ENCODE measurements at places on chromosomes 3 and 15.

DNA sequence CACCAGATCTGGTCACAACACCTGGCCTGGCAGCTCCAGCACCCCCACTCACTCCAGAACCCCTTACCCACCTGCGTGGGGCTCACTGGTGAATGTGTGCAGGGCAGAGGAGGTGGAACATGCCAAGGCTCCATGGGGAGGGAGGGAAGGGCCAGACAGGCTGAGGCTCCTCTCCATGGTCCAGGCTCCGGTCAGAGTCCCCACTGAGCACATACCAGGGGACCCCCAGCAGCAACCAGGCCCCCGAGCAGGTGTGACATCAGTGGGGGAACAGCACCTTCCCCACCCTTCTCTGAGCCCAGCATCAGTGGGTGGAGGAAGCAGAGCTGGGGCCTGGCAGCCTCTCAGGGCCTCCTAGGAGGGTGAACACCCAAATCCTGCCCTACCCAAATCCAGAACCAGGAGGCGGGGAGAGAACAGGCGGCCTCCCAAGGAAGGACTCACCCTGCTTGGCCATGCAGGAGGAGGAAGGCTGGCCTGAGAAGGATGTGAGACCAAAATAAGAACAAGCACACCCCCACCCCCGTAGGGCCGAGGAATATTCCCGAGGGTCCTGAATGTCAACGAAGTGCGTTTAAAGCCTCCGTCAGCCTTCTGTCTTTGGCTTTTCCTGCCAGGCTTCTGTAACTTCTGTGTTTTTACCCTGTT, 1.1 kb upstream of the GP9 start:
- DNase-seq: no peak

GRCh38 chr3:169189486-169189885, 474.0 kb downstream of the MECOM start:
- DNase-seq: no peak

GRCh38 chr3:168738527-168739325, 643.0 kb upstream of the GOLIM4 start:
- DNase-seq: no peak

DNA sequence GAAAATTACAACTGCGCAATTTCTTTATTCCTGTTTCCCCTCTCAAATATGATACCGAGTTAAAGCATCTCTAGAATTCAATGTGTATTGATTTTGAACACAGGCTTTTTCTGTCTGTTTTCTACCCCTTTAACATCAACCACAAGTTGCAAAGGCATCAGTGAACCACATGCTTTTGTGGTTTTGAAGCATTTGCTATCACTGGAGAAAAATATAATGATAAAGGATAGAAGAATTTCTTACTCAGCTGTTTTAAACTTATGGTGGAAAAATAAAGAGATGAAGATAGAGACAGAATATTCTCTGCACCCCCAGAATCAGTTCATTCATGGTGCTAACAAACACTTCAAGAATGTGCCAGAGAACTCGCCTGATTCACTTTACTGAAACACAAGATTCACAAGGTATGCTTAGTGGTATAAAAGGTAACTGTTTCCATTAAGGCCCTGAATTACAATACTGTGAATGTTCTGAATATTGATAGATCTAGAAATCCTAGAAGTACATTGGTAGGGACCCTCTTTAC, 9.5 kb upstream of the DPPA4 start:
- DNase-seq: no peak

DNA sequence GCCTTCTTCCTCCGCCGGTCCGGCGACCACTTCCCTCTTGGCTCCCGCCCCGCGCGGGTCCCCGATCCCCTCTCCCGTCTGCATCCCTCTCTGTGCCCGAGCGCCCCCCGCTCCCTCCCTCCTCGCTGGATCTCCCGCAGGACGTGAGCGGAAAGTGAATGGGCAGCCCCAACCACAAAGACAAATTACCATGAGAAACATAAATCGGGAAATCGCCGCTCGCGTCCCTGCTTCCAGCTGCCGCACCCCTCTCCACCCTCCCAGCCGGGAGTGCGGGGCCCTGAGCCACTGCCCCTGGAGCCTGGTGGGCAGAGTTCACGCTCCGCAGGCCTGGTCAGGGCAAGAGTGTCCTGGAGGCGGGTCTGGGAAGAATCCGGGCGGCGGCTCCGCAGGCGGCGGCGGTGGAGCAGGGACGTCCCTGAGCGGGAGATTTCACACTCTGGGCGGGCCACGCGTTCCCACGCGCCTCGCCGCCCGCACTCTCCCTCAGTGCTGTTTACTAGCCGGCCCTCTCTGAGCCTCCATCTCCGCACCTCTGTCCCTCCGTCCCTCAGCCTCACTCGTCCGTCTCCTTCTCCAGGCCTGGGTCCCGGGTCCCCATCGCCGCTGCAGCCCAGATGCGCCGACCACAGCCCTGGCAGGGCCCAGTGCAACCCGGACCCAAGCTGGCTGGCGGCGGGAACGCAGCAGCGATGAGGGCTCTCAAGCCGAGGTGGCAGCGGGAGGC, 835 bp downstream of the SEMA5B start:
- no peak for DNase-seq

DNA sequence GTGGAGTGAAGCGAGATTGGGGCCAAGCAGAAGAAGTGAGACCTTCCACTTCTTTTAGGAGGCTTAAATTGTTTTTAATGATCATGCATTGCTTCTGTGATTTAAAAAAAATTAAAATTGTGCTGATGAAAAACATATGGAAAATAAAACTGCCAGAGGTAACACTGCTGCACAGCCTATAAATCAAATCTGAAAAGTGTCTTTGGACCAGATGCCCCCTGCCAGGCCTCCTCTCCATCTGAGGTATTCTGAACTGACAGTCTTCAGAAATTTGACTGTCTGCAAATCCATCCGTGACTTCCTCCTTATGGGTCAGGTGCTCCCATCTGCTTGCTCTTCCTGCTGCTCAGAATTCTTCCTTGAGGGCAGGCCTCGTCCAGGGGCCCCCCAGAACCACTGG, 108.5 kb upstream of the NR2E3 start:
- no peak for DNase-seq

DNA sequence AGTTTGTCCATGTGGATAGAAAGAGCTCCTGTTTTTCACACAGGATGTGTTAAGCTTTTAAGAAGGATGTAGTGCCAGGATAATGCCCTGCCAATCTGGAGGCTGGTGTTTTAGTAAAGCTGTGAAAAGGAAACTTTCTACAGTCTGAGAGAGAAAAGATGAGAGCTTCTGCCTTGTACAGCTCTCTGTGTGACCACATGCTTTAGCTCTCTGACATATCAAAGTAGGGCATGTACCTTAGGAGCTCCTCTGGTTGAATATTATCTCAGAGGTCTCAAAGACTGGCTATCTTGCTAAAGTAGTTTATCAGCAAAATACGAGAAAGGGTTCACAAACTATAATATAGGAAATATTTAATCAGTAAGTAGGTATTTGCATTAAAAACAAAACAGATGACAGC, 30.4 kb downstream of the CDIN1 start:
- no peak for DNase-seq

DNA sequence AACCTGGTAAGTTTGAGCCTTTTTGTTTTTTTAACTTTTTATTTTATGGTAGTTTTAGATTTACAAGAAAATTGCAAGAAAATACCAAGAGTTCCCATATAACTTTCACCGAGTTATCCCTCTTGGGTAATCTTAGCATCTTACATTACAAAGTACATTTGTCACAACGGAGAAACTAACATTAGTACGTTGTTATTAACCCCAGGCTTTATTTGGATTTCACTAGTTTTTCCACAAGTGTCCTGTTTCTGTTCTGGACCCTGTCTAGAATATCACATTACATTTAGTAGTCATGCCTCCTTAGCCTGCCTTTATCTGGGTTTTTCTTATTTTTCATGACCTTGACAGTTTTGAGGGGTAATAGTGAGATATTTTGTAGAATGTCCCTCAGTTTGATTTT, 53.5 kb upstream of the KPNA4 start:
- no peak for DNase-seq

- DNase-seq: no peak
Measured at GRCh38 chr15:51672155-51672687, 9.1 kb upstream of the SCG3 start.

GRCh38 chr15:78931439-78932257, 13.2 kb downstream of the CTSH start:
- no peak for DNase-seq

GRCh38 chr15:74845208-74845568, 2.2 kb upstream of the ULK3 start:
- DNase-seq: no peak

DNA sequence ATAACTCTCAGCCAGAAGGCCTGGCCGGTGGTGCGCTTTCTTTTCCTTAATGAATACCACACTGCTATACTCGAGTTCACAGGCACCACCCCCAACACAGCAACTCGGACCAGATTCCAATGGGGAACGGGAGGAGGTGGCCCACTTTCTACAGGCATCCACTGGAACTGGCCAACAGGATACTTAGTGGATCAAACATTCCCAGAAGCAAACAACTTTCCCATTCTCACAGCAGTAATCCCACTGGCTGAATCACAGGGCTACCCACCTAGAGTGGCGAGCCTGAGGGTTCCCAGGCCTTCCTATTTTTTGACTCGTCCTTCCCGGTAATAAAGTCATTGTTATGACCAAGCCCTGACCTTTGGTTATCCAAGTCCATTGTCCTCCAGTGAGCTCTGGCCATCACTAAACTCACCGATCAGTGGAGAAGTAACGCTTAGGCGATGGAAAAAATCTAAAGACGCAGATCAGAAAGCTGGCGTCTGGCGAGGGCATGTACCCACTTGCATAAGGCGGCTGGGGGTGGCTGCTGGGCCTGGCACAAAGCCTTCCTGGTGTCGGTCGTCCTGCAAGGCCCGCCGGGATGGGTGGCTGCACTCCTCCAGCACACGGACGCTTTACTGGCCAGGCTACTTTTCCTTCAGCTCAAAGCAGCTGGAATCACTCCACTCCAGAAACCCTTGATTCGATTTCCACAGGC, 1.2 kb downstream of the EOGT start:
- peak; percentile 87 for DNase-seq

DNA sequence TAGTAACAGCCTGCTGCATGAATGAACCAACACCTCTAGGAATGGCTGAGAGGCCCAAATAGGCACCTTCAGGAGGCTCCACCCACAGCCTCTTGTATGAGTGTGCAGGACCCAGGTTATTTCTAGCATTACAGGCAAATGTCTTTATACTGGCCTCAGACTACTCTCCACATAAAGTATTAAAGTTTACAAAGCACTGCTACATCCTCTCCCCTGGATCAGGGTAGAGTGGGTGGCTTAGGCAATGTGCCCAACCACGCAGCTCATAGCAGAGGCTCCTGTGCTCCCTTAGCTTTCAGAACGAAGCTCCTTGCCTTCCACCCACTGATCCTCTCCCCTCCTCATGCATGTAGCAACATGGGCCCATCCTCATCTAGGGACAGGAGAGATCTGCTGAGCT, 16.3 kb downstream of the TMEM43 start:
- DNase-seq: no peak

DNA sequence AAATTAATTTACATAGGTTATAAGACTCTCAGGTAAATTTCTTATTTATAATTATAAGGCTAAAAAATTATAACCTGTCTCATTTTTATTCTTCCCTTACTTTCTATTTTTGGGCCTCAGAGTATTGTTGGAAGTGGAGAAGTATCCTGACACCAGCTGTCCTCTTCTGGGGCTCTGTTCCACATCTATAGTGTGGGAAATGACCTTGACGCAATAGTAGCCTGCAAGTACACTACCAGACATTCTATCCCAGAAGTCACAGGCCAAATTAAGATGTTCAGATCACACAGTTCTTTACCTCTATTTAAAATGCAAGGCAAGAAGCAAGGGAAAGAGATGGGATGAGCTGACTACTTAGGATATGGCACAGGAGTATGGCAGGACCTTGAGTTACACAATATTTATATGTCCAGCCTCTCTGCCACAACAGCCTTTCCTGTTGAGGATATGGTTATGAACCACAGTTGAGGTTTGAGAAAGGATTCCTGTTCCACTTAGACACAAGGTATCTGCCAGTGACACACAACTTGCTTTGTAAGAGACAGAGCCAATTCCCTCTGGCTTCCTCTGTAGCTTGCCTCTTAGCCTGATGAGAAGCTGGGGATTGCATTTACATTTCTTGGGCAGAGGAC, 158.0 kb upstream of the IL12A start:
- DNase-seq: peak; percentile 81

DNA sequence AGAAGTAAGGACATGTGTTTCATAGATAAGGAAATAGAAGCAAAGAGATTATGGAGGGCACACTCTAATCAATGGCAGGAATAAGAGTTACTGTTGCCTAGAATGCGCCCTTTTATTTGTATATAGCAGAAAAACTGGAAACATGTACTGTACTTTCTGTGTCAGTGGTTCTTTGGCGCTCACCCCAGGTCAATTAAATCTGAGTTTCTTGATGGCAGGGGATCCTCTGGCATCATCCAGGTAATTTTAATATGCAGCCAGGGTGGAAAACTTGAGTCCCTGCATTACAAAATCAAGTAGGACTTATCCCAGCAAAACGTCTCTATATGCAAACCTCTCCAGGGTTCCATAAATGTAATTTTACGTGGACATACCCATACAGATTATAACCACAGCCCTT, 284.1 kb downstream of the IL5RA start:
- no peak for DNase-seq

GRCh38 chr3:55246033-55246432, 241.1 kb downstream of the WNT5A start:
- no peak for DNase-seq

DNA sequence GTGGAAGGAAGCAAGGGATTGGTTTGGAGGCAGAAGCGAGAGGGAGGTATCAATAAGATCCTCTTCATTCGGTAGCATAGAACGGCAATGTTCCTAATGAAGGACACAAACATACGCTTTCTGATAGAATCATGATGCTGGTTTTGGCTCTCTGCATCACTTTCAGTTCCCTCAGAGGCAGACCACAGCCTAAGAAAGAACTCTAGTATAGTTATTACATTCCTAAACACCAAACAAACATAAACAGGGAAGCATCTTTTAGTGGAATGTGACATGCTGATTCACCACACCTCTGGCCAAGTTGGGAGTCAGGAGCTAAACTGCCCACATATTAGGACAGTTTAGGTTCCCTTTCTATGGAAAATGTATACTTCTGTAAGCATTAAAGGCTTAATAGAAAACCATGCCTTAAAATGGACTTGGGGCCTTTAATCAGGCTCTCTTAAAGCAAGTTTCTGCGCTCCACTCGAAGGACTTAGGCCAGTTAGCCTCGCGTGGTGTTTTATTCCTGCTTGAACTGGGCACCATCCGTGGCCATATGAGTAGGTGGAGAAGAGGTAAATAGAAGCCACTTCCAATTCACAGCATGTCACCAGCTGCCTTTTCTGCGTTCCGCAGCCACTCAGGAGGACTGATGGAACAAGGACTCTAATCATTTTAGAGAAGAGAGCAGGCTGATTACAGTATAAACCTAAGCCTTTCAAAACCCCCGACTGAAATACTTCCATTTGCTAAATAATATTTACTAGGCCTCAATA, 53.7 kb downstream of the CD47 start:
- DNase-seq: peak; percentile 79

DNA sequence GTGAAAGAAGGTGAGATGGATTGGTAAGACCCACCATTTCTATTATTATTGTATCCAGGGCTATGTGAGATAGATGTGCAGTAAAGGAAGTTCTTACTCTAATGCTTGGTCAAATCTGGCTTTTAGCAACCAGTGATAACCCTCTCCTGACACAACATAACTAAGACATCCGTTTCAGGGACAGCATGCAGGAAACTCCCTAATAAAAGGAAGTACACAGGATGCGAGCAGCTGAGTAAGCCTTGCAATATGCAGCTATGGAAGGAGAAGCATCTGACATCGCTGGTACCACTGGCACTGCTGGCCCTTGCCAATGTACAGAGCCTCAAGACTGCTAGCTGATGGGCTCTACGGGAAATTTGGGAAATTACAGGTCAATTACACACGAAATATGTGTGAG, 662.3 kb downstream of the NR2F2 start:
- DNase-seq: no peak

- DNase-seq: no peak
Measured at GRCh38 chr3:155149494-155149893, 69.4 kb downstream of the MME start.

GRCh38 chr3:152760591-152760990, 74.3 kb upstream of the P2RY1 start:
- DNase-seq: no peak

Measured in AG10803 (cell line).